ENCODE measurements at places on chromosomes 7 and 10.

DNA sequence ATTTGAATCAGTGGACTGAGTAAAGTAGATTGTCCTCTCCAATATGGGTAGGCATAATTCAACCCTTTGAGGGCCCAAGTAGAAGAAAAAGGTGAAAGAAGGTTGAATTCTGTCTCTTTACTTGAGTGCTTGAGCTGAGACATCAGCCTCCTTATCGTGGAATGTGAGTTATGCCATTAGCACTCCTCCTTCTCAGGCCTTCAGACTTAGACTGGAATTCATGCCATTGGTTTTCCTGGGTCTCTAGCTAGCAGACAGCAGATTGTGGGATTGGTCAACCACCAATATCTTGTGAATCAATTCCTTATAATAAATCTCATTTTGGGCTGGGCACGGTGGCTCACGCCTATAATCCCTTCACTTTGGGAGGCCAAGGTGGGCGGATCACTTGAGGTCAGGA, 89.2 kb downstream of the CUL2 start:
- DNase-seq, result no peak

DNA sequence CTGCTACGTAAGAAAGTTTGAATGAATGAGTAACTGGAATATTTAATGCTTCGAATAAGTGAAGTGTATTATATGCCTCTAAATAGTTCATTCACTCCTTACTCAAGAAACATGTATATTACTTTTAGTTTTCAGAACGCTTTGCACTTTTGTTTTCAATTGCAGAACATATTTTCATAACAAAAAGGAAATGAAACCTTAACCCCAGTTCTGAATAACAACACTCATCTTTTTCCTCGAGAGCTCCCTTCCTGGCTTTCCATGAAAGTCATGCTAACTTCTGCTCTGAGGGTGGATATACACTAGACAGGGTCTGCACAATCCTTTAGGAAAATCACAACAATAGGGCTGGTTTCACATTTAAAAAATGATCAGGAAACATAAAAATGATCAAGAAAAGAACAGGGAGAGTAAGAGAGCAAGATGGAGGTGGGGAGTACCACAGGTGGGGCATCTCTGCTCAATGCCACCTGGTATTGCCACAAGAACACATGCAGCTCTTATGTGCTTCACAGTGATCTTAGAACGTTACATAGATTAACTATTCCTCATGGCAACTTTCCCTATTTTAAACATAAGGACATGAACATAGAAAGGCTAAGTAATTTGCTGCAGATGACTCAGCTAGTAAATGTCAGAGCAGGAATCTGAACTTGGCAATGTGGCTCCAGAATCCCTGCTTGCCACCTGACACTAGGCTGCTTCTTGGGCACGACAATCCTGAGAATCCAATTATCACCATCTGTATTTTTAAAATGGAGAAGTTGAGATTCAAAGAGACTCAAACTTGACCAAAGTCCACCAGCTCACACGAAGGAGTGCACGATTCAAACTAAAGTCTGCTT, 219.5 kb upstream of the AOAH start:
- no peak for DNase-seq

GRCh38 chr7:56605146-56605545, 488.9 kb upstream of the NUPR2 start:
- DNase-seq, result no peak

GRCh38 chr10:127326883-127327282, 130.5 kb upstream of the INSYN2A start:
- DNase-seq, result no peak

DNA sequence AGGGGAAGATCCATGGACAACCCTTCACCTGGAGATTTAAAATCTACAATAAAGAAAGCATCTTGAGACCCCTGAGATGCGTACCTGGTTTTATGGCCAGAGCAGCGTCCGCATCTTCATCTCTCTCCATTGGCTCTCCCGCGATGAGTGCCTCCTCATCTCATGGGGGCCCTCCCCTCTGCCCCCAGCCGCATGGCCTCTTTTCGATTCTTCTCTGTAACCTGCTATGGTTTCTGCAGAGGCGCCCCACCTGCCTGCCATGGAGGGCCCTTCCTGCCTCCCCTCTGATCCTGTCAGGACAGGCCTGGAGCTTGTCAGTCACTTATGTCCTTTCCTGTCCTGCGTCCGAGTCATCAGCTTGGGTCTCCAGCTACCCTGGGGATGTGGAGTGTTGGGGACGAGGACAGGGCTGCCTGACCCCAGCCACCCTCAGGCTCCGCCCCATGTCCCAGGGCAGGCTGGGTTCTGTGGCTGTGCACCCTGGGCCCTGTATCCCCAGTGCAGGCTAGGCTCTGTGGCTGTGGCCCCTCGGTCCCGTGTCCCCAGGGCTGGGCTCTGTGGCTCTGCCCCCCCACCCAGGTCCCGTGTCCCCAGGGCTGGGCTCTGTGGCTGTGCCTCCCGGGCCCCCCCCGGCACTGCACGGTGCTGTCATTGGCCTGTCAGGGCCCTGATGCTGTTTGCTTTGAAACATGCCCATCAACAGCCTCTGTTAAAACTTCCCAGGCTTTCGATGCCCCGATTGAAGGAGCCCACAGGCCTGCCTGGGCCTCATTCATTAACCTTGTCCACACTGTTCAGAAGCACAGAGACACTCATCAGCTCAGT, 99.8 kb downstream of the WDR37 start:
- no peak for DNase-seq

- DNase-seq, result peak; percentile 31
These were observed 3.3 kb upstream of the SHH start for GRCh38 chr7:155815332-155816191.

GRCh38 chr7:107501593-107501992, 31.7 kb downstream of the GPR22 start:
- peak; percentile 65 for DNase-seq

DNA sequence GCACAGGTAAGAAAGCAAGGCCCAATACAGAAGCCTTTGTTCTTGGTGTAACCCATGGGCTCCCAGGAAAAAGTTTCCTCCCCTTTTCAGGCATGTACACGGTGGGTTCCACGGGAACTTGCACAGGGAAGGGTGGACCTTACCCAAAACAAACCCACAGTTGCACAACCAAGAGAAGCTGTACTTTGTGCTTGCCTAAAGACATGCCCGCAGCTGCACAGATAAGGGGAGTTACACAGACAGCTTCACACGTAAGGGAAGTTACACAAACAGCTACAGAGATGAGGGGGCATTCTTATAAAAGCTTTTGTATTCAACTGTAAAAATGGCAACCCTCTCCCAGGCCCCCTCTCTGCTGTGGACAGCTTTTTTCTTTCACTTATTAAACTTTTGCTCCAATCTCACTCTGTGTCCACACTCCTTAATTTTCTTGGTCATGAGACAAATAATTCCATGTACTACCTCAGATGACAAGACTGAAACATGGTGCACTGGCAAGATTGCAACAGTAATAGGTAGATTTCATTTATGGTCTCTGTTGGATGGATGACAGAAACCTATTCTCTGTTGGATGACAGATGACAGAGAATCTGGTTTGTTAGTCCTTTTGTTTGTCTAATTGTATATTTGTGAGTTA, 72.9 kb downstream of the ATE1 start:
- no peak for DNase-seq

DNA sequence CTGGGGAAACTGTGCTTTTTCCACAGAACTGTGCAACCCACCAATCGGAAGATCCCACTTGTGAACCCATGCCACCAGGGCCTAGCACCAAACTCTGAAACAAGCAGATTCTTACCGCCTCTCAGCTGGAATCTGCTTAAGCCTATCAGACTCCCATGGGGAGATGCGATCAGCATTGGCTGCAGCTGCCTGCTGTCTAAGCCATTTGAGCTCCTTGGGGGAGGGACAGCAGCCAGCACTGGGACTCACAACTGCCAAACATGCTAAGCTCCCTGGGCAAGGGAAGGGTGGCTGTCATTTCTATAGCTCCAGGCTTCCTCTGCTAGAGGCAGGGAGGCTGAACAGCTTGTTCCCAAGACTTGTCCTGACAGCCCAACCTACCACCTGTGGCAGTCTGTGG, 283.8 kb downstream of the CDK14 start:
- DNase-seq, result no peak

DNA sequence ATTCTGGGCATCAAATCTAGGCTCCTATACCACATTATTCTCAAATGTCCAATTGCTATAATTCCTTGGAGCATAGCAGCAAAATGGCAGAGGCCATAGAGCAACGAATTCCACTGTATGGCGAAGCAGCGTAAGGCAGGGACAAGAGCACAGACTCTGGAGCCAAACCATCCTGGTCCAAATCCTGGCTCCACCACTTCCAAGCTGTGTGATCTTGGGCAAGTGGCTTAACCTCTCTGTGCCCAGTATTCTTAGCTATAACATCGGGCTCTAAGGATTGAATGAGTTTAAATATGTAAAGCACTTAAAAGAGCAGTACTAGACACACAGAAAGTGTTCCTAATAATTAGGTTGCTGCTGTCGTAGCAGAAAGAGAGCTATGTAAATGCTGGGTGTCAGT, 56.2 kb downstream of the TACC2 start:
- DNase-seq, result no peak

DNA sequence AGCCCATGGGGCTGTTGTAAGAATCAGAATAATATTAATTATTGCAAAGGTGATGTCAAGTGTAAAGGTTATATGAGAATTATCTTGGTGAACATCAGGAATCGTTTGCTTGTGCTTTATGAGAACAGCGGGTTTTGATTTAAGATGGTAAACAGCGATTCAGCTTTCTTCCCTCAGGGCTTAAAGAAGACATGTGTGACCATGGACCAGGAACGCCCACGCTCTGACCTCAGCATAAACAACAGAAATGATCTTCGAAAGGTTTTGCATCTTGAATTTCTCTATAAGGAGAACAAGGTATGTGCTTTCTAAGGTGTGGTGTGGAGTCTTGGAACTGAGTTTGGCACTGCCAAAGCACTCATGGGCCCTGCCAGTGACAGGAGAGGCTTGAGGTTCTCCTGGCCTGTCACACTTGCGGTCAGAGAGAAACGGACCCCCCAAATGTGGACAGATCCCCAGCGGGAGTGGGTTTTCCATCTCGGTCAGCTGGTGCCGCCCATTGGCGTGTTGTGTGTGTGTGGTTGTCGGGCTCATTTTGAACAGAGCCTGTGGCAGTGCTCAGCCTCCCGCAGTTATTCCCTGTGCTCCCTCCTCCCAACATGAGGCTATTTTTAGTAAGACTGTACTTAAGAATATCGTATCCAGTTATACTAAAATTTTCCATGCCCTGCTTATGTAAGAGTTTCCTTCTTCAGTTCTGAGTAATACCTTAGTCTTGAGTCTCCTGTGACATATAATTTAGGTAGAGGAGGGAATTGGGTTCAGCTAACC, 7.2 kb downstream of the MINDY4 start:
- DNase-seq, result no peak

GRCh38 chr7:14419531-14419930, 430.1 kb upstream of the ETV1 start:
- DNase-seq, result no peak

- no peak for DNase-seq
These were observed 274.6 kb upstream of the KLF6 start for GRCh38 chr10:4059471-4060138.

- peak; percentile 52 for DNase-seq
These were observed 22.2 kb downstream of the MMS19 start for GRCh38 chr10:97475936-97476594.

- DNase-seq, result no peak
These were observed 42.1 kb upstream of the SH2B2 start for GRCh38 chr7:102244601-102245000.

DNA sequence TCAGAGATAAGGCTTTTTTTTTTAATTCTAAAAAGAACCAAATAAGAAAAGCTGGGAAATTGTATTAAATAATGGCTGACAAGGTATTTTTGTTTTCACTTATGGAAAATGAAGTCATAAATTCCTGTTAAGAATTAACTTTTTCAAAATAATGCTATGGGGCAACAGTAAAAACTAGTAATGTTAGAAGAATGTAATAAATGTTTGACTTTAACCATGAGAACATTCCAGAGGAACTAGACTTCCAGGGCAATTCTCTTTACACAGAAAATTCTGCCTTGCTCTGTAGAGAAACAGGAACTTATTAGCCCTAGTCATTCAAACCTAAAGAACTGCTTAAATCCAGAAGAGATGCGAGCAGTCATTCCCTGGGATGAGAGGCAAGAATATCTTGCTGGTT, 571.1 kb downstream of the IPMK start:
- DNase-seq, result peak; percentile 84

DNA sequence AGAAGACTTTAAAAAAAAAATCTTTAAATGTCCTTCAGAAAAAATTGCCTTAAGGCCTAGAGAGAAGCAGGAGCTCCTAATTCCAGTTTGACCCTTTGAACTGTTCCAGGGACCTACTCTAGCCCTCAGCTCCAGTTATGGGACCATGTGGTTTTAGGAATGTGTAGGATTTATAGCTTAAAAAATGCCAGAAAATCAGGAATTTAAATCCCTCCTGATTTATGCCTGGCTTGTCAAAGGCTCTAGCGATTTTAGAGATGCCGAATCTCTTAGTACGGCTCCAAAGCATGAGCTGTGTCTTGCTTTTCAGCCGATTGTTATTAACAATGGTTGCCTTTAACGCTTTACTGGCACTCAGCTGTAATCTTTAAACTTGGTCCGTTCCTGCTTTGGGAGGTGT, 130.6 kb upstream of the NPVF start:
- DNase-seq, result no peak

DNA sequence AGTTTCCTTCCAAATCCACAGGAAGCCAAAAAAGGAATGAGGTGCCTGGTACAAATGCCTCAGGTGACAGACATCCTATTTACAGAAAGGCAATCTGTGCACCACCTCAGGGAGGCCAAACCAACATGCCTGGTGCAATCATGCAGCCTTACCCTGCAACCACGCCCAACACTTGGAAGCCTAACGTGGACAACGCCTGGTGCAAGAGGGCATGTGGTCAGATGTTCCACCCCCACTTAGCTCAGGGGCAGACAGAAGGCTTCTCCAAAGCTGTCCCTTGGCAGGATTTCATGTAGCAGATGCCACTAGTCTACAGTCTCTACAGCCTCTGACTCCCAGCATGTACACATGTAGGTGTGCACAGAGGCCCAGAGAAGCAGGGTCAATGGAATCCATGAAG, 89.5 kb downstream of the KCNMA1 start:
- DNase-seq, result no peak

DNA sequence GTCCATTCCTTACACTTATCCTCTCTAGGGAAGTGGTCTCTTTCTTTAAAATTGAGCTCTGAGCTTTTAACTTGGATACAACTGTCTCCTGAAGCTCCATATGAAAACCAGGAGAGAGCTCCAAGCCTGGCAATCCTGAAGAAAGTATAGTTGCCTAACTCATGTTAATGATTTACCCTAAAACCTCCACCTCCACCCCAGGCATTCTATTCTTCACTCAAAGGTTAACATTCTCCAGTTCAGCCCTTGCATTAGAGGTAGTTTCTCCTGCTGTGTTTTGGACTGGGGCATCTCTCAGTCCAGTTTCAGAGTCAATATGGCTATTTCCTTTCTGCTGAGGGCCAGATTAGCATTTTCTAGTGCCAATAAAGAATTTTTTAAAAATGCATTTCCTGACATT, 195.5 kb downstream of the SLC25A13 start:
- DNase-seq, result no peak

DNA sequence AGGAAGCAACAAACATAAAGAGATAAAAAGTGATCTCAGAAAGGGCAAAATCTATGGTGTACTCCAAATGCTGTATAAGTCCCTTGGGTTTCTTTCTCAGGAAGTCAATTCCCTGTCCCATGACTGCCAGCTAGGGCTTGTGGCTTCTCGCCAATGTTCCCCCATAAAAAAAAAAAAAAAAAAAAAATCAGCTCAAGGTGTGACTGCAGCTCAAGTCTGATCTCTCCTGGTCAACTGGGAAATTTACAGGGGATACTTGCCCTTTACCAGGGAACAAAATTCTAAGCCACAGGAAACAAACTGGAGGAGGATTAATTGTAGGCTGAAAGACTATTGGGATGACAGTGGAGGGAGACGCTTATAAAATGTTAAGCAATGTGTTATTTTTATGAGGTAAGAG, 76.0 kb downstream of the PCGF5 start:
- peak; percentile 21 for DNase-seq
